ENCODE measurements at places on chromosomes 2 and 18.
A peak's percentile ranks its signal among the peaks of the same experiment; 100 is the strongest.

GRCh38 chr2:38146275-38146906 is 70.4 kb upstream of the CYP1B1 start:
- DNase-seq = no peak

- DNase-seq = peak; percentile 98
These were observed at the start of gene POU3F3 for GRCh38 chr2:104853534-104854497. POU3F3 (plus strand) TSS chr2:104854115; CDS start chr2:104855511, 1,396 bp downstream.

DNA sequence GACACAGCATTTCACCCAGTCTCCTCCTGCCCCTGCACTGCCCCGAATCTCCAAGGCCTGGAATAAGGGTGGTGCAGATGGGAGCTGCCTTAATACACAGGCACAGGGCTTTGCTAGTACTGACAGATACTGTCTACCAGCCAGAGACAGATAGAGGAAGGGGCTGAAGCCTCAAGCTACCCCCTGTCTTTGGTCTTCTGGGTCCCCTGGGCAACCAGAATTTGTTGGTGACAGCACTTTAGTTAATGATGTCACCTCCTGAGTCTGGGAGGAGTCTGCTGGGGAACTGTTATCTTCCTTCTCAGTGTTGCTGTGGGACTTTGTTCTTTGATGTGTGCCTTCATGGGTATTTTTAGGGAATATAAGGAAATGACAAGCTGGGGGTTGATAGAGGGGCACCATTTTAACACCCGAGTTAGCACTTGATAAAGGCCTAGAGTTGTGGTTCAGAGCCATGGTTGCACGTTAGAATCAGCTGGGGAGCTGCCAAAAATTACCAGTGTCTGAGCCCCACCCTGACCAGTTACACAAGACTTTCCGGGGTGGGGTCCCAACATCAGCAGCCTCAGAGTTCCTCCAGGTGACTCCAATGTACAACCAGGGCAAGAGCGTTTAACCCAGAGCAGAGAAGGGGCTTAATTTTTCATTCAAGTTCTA is 136.8 kb downstream of the SMAD7 start:
- DNase-seq = peak; percentile 57

DNA sequence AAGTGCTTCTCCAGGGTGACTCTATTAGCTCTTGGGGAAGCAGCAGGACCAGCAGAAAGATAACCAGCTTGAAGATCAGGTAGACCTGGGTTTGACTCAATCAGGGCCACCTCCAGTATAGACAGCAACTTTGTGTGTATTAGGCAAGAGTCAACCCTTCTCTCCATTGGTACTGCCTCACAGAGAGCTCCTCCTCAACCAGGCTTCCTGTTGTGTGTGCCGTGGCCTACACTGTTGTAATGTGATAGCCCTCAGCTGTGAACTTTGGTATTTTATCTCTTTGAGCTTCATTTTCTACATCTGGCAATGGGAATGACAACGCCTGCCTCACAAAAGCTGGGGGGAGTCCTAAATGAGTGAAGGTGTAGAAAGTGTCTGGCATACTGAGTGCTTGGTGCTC is 17.0 kb upstream of the MAP3K20 start:
- DNase-seq = no peak

DNA sequence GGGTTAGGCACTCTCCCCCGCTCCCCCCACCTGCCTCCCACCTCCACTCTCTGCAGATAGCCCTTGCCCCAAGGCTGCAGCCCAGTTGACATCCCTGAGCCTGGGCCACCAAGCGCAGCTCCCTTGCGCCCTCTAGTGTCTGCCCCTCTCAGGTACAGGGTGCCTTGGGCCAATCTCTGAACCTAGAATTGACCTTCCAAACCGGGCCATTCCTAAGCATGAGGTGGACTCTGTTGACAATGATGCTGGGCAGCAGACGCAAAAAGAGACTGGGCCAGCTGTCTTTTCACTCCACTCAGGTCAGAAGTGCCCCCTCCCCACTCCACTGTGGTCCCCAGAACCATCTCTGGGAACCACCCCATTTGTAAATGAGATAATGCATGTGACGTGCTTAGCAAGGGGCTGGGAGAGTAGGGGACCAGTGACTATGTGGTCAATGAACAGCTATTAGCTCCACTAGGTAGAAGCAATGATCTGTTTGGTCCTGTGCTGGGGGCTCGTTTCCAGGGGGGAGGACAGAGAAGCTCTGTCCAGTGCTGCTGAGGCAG is 43.3 kb upstream of the PLB1 start:
- peak; percentile 60 for DNase-seq

DNA sequence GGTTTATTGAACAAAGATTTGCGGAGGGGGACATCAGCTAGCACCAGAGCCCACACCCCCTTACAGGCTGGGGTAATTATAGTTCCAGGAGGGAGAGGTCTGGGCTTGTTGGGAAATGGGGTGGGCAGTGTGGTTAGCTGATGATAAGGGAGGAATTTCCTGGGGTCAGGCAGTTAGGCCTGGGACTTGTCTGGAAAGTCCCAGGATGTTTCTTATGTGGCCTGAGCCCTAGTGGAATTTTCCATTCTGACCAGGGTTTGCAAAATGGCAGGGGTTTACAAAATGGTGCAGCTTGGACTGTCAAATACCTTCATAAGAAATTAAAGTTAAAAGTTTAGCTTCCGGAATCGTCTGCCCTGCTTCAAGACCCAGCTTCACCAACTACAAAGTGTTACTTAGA is 199.1 kb downstream of the FBXO15 start:
- DNase-seq = no peak

- DNase-seq = peak; percentile 27
These were observed 2.1 kb upstream of the TMEM131 start for GRCh38 chr2:97997784-97998392.

- DNase-seq = no peak
These were observed 103.4 kb downstream of the LDLRAD4 start for GRCh38 chr18:13321923-13322322.

GRCh38 chr2:212995920-212996319 is 155.5 kb downstream of the IKZF2 start:
- no peak for DNase-seq

- DNase-seq = no peak
These were observed 178.4 kb upstream of the ALPP start for GRCh38 chr2:232200195-232200594.

DNA sequence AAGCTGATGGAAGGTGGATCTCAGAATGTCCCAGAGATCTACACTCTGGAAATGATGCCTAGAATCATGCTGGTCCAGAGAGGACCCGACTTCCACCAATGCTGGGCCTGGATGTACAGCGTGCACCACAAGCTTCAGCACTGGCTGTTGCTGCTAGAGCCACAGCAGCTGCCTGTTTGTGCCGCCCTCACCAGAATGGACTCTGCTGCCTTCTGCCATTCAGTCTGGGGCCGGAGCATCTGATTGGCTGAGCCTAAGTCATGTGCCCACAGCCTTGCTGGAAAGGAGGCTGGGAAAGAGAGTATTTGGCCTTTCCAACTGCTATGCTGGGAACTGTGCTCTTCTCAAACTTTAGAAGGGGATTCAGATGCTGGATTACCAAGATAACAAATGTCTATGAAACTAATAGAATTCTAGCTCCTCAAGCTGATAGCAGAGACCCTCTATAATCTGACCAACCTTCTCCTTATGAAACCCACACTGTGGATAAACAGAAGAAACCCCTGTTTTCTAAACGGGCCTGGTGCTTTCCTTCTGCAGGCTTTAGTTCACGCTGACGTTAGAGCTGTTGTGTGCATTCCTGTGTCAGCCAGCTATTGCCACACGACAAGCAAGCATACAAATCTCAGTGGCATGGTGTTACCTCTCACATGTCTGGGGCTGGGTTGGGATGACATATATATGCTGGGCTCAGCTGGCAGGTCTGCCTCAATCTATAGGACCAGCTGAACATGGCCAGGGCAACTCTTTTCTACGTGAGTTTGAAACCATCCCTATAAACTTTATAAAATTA is 4.1 kb upstream of the LOXHD1 start:
- no peak for DNase-seq

DNA sequence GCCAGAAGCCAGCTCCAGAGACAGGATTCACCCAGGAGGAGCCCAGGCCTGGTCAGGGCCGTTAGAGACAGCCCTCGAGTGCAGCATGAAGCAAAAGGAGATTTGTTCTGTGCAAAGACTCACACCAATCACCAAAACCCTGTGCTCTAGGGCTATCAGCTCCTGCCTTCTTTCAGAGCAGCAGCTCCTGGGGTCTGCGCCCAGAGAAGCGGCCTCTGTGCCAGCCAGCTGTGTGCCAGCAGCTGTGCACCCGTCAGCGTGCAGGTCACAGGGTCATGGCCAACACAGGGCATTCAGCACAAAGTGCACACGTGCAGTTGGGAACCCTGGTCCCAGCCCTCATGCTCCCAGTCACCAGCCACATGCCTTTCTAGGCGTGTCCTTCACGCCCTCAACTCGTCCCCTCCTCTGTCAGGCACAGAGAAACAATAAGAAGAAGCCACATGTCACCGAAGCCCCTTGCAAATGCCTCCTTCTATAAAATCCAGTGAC is 49.3 kb downstream of the ZNF516 start:
- DNase-seq = no peak

DNA sequence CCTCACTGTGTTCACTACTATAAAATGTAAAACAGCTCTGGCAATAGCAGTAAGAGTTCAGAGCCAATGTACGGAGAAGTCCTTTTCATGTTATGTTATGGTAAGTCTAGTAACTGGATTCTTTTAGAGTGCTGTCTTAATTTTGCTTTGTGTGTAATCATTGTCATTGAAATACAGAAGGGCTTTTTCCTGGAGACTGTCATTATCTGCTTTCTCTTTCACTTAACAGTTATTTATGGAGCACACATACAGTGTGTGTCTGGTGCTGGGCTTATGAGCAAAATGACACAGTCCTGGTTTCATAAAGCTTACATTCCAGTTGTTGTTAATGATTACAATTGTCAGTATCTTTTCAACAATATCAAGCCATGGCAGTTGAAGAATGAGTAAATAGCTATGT is 95.5 kb downstream of the CCDC102B start:
- DNase-seq = no peak

DNA sequence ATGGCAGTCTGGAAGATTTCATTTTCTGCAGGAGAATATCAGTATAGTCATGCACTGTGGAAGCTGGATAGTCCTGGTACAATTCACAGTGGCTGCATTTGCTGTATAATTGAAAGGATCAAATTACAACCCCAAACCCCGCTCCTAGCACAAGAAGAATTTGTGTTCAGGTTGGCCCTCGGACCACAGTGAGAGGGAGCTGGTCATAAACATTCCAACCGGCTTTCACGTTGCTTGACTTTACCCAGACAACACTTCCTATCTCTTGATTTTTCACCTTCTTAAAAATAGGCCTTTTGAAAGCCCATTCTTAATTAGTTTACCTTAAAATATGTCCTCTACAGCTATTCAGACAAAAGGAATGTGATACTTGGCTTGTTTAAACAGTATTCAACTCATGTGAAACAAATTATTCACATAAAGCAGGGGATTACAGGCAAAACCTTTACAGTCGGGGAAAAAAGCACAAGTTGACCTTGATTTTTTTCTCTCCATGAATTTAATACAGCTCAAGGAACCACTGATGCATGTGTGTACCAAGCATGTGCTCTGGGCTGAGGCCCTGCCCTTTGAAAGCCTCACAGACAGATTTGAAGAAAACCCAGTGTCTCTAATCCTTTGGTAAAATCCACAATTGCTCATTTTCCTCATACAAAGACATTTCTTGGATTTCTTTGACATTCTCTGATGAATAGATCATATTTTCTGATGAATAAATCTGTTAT is 143.0 kb upstream of the SOX11 start:
- no peak for DNase-seq

- no peak for DNase-seq
These were observed 111.5 kb upstream of the CNGA3 start for GRCh38 chr2:98234776-98235175.

DNA sequence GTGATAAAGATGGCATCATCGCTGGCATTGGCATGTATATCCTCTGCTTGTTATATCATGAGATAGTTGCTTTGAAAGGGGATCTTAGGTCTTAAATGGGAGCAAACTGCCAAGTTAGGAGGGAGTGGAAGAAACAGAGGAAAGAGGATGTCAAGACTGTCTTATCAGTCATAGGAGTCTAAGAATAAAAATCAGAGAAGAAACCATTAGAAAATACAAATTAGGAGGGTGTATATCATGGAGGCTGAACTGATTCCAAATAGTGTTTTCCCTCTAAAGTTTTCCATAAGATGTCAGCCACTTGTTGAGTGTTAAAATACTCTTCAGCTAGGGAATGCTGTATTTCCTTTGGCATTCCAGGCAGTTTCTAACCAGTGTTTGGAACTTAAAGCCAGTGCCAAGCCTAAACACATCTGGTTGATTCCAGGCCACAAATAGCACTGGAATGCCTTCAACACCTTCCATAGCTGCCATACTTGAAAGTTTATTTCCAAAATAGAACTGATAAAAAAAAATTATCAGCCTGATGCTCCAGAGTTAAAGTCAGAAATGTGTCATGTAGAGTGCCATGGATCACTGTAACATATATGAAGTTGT is 129.4 kb downstream of the ZEB2 start:
- DNase-seq = no peak

- DNase-seq = no peak
These were observed 387.3 kb downstream of the CLIP4 start for GRCh38 chr2:29502460-29502911.

DNA sequence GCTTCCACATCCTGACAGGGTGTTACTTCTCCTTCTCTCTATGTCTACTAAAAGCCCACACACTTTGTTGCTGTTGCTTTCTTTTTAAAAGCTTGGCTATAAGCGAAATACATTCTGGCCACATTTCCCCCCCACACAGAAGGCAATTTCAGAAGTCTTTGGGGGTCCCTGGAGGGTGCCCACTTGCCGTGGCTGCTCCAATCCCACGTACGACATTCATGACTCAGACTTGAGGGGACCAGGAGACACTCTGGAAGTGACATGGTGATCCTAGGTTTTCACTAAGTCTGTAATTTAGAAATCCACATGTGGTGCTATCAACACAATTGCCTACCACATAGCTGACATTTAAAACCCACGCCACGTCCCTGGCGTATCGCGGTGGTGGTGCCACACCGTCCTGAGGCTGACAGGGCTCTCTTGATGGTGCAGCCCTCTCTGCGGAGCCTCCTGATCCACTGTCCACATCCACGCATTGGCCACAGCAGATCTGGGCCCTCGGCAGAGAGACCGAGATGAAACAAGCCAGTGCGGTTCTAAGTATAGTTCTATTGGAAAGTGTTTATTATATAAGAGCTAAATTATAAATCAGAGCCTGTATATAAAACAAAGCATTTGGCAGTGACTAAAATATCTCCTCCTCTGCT is 42.4 kb downstream of the CYP27C1 start:
- no peak for DNase-seq

- DNase-seq = no peak
These were observed 12.4 kb upstream of the TAF1B start for GRCh38 chr2:9830685-9831410.

DNA sequence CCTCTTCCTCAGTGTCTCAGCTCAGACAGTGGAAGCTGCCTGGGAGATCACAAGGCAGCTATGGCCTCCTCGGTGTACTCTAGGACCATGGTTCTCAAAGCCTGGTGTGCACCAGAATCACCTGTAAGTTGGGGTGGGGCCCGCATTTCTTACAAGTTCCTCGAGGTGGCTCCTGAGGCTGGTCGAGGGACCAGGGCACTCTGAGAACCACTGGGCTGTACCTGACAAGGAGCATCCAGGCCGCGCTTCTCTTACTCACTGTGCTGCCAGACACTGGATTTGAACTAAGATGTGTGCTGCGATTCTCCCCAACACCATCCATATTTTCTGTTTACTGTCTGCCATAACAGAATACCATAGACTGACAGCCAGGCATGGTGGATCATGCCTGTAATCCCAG is 59.5 kb downstream of the DIPK1C start:
- DNase-seq = no peak

- DNase-seq = peak; percentile 90
These were observed 70.5 kb upstream of the RTN4 start for GRCh38 chr2:55120634-55121359.

GRCh38 chr2:40556293-40556692 is 104.4 kb upstream of the SLC8A1 start:
- DNase-seq = no peak

GRCh38 chr18:31510319-31510718 is 12.3 kb downstream of the DSG2 start:
- DNase-seq = no peak
